CD4-positive, alpha-beta memory T cell (primary cell): ENCODE measurements at places on chromosomes 11 and 22.
A peak's percentile ranks its signal among the peaks of the same experiment; 100 is the strongest.

- no peak for DNase-seq
Observed at GRCh38 chr11:6418557-6419008, 311 bp downstream of the APBB1 start.

GRCh38 chr11:78806214-78807004 is 231.7 kb upstream of the NARS2 start:
- DNase-seq, result no peak

DNA sequence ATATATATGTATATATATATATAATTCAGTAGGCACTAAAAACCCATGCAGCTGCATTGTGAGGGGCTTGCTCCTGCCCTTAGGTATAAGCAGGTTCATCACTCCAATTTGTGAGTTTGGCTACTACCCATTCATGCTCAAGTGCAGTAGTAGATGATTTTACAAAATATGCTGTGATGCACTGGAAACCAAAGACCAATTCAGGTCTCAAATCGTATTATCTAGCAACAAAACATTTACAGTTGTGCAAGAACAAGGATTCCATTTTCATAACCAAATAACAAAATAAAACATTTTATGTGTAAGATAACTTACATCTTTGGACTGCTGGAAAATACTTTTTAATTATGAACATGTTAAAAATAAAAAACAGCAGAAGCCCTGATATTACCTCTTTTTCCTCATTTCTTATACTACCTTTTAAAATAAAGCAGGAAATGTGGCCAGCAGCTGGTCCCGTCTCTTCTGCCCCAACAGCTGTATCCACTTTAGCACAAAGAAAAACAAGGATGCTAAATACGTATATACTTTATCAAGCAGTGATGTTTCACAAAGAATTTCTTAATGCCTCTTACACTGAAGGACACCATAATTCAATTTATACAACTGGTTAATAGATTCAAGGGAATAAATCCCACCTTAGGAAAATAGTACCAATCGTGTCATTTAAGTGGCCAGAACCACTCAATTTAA is 2.8 kb downstream of the CREBZF start:
- no peak for DNase-seq

GRCh38 chr22:41857155-41857859 is 24.4 kb downstream of the SREBF2 start:
- peak; percentile 71 for DNase-seq
